Hypothalamus (tissue), 51 donors: ENCODE measurements at places on chromosomes 3 and 15.

DNA sequence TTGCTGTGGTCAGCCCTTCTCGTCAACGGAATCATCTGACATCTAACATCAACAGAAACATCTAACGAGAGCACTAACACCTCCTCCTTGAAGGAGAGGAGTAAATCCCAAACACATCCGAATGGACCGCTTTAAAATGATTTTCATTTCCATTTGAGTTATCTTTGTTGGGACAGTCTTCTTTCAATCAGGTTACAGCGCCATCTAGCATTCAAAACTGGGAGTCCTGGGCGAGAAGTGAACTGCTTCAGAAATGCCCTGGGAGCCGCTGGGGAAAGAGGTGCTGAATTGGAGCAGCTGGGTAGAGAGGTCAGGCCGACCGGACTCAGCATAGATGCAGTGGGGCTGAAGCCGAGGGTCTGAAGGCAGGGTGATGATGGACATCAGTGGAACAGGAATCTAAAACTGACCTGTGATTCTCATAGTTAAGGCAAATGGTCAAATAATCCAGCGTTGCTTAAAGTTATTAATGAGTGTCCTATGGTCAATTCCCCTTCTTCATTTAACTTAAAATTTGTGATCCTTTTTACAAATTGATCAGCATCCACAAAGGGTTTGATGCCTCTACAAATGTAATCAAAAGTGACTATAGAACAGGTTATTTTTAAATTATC lies 170.0 kb upstream of the NDN start:
- no peak for DNase-seq

DNA sequence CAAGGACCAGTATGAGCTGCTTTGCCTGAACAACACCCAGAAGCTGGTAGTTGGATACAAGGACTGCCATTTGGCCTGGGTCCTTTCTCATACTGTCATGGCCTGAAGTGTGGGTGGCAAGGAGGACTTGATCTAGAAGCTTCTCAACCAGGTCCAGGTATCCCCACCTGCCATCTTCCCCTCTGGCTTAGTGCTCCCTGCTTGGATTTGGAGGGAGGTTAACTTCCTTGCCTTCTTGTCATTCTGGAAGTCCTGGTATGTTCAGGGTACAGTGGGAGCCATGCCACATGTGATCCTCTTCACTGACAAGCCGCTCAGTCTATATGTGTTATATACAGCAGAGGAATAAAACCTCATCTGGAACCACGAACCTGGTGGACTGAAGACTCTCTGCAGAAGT lies 37.7 kb upstream of the TOPBP1 start:
- DNase-seq: no peak

DNA sequence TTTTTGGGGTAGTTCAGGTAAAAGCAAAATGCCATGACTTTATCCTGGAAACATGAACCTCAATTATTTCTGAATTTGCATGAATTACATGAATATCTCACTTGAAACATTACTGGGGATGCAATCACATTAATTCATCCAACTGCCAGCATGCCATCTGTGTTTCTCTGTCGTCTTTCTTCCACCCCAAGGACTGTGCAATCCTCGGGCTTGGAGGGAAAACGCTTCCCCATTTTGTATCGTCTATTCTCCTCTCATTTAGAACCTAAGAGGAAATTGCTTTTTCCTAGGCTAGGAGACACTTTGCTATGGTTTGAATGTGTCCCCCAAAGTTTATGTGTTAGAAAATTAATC lies 109.4 kb downstream of the SQOR start:
- no peak for DNase-seq

- no peak for DNase-seq
Measured at GRCh38 chr3:159186581-159186980, 384.7 kb downstream of the MFSD1 start.

DNA sequence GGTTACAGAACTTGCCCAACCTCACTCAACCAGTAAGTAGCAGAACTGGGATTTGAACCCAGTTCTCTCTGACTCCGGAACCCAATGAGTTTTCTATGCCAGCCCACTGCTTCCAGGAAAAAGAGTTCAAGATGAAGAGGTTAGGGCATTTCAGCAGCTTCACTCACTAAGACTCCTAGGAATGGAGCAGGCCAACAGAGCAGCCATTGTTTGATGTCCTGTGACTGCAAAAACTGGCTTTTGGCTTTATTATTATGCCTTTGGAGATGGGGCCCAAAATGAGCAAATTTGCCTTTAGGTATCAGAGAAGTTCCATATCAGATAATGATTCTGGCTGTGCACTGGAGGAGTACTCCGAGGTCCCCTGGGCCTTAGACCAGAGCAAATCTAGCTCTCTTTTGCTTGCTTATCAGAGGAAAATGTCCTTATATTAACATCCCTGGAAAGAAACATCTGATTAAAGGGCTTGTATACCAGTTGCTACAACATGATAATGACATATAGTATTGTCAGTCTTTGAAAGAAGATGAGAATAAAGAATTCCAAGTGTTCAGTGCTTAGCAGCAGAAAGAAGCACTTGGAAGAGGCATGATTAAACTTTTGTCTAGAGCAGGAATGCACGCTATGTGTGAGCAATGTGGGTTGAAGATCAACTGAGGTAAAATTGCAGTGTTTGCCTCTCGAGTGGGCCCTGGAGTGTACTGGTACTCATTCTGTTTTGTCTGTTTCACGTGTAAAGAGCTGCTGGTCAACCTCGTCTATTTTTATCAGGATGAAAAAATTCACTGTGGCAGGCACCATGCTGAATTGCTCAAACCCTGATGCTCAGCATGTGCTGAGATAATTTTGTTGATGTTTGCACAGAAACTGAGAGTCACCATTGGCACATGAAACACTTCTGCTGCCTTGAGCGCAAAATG lies 21.8 kb upstream of the KLHL24 start:
- no peak for DNase-seq

GRCh38 chr3:111714305-111714704 lies 119.2 kb upstream of the ZBED2 start:
- DNase-seq: no peak

GRCh38 chr3:182142928-182143327 lies 431.2 kb downstream of the SOX2 start:
- no peak for DNase-seq

- DNase-seq: no peak
Measured at GRCh38 chr15:64916365-64916764, 4.7 kb downstream of the ANKDD1A start.

DNA sequence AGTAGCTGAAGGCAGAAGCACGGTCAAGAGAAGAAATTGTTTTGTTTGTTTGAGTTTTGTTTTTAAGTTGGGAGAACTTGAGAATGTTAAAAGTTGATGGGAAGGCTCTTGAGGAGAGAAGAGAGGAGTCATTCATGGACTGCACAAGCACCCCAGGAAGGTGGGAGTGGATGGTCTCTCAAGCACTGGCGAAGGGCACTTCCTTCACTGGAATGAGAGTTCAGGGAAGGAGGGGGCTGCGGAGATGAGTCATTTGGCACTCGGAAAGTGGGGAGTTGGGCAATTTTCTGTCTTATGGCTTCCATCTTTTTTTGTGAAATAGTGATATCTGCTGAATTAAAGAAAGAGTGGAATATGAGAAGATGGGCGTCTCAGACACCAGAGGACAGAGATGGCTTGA lies 66.0 kb downstream of the ATP13A4 start:
- no peak for DNase-seq

GRCh38 chr3:172709774-172710663 lies 848 bp downstream of the NCEH1 start:
- DNase-seq: peak; percentile 18

GRCh38 chr3:69009559-69010410 lies 3.7 kb downstream of the EOGT start:
- DNase-seq: no peak

- DNase-seq: no peak
Measured at GRCh38 chr3:149162007-149162406, 32.6 kb downstream of the HPS3 start.

GRCh38 chr15:71651750-71652186 lies 158.6 kb upstream of the NR2E3 start:
- no peak for DNase-seq

- DNase-seq: no peak
Measured at GRCh38 chr3:108062051-108062450, 28.8 kb downstream of the CD47 start.

- no peak for DNase-seq
Measured at GRCh38 chr3:191135175-191135574, 63.9 kb upstream of the OSTN start.

DNA sequence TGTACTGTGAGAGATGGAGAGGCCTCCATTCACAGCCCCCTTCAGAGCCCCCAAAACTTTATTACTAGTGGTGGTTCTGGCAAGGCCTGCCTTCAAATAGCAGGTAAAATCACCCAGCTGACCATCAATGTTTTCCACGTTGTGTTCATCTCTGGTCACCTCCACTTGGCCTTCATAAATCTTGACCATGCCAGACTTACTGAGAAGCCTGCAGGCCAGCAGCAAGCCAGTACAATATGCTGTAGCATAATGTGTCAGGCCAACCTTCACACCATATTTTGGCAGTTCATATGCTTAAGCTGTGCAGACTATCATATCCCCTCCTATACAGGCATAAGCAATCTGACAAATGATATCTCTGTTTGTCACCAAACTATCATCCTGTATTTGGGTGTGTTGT lies 62.1 kb downstream of the ZNF621 start:
- DNase-seq: no peak

- DNase-seq: no peak
Measured at GRCh38 chr3:29606416-29606815, 325.5 kb downstream of the RBMS3 start.

DNA sequence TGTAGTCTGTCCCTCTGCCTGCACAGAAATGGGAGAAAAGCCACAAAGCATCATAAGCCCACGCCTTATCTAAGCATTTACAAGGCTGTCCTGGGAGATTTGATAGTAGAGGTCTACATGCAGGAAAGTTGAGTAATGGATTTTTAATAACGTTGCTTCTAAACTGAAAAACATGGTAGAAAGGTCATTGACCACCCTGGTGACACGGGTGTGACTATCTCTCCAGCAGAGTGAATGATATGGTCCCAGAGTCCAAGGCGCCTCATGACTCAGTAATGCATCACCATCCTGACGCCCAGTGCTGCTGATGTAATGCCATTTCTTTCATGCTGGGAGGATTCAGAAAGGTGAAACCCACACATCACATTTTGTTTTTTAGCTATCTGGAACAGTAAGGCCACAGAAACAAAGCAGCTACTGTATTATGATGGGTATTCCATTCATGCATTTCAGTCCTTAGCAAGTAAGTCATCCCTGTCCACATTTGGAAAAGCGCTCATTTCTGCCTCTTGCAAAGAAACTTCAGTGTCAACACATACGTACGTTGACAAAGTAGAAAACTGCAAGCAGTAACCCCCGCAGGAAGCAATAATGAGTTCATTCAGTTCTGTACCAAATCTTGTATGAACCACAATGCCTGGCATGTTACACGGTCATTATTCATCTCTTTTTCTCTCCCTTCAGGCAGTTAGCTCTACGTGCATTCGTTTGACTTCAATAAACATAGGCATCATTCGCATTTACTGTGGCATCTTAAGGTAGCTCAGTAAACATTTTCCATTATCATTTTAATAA lies 483.5 kb downstream of the GABRG3 start:
- DNase-seq: no peak

DNA sequence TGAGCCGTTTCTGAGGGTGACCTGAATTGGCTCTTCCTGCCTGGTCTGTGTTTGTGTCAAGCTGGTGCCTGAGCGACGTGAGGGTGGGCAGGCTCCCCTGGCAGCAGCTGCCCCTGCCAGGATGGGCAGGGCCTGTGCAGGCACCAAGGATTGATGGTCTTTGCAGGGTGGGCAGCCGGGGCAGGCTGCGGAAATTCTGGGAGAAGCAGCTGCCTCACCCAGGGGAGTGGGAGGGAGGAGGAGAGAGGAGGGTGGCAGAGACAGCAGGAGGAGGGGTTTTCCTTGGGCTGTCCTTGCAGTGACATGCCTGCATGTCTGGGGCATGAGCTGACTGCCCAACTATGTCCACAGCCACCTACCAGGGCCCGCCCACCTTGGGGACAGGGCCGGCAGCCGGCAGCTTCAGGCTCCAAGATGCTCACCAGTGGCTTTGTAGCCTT lies 27.9 kb upstream of the SLC6A6 start:
- no peak for DNase-seq

GRCh38 chr3:140706360-140706759 lies 28.5 kb downstream of the TRIM42 start:
- no peak for DNase-seq

GRCh38 chr3:71930056-71930991 lies 145.4 kb upstream of the PROK2 start:
- no peak for DNase-seq

- no peak for DNase-seq
Measured at GRCh38 chr3:166860217-166860616, 519.9 kb downstream of the ZBBX start.

- no peak for DNase-seq
Measured at GRCh38 chr15:39434751-39435238, 146.1 kb upstream of the THBS1 start.

- no peak for DNase-seq
Measured at GRCh38 chr3:127077068-127077467, 94.2 kb downstream of the PLXNA1 start.

DNA sequence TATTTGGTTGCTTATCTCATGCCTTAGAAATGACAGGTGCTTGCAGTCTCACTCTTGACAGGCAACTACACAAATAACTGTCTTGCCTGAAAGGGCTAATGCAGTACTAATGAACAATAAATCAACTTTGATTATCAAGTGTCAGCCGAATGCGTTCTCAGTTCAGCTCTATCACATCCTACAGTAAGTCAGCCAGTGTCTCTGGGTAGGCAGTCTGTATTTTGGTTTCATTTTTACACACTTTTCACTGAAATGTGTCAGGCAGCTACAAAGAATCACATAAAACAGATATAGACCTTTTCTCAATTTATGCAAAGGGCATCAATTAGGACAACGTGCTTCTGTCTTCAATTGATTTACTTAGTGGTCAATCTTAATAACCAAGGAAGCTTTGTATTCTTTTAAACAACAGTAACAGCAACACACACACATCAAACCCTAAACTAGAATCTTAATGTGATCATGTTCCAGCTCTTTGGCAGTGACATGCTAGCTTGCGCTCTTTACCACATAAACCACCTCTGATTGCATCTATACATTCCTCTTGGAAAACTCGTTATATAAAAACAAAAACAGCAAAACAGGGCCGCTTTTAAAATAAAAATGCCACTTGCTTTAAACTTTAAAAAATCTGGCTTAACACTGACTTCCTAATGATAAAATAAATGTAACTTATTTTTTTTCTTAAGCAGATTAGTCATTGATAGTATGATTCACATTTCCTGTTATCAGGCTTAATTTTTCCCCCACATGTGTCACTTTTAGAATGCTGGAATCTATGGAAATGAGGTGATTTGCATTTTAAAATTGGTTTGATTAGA lies 520.4 kb downstream of the FOXP1 start:
- DNase-seq: no peak

GRCh38 chr15:48596415-48596814 lies 49.1 kb downstream of the FBN1 start:
- DNase-seq: no peak

GRCh38 chr15:38885001-38885400 lies 320.4 kb upstream of the RASGRP1 start:
- no peak for DNase-seq

GRCh38 chr3:46876313-46877300 lies 914 bp upstream of the PTH1R start:
- DNase-seq: no peak

GRCh38 chr15:45612790-45613415 lies 21.9 kb upstream of the SQOR start:
- DNase-seq: no peak
